ENCODE measurements at places on chromosomes 2 and 18. TPM values are rescaled to one million over a fixed set of nuclear protein-coding genes. Genes with fewer than 3 reads are reported as not detected.
A peak's percentile ranks its signal among the peaks of the same experiment; 100 is the strongest.

NT5C1B gene
- total RNA-seq, result not detected

- DNase-seq, result no peak
Observed at GRCh38 chr2:239604861-239605260, 204.0 kb upstream of the HDAC4 start.

DNA sequence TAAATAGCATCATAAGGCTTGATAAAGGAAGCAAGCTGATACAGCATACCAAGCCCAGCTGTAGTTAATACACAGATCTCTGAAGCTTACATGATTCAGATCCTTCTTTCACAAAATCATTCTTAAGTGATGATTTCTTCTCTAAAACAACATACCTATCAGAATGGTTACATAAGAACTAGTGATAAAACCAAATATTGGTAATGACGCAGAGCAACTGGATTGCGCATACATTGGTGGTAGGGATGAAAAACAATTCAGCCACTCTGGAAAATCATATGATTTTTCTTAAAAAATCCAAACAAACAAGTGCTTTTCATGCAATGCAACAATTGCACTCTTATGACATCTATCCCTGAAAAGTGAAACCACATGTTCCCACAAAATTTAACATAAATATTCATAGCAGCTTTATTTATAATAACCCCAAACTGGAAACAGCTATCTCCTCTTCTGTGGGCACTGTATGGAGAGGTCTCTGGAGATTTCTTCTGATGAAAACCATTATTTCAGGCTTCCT lies 153.6 kb upstream of the DSEL start:
- no peak for DNase-seq

GRCh38 chr2:143792602-143793001 lies 663.4 kb downstream of the ARHGAP15 start:
- no peak for DNase-seq

DNA sequence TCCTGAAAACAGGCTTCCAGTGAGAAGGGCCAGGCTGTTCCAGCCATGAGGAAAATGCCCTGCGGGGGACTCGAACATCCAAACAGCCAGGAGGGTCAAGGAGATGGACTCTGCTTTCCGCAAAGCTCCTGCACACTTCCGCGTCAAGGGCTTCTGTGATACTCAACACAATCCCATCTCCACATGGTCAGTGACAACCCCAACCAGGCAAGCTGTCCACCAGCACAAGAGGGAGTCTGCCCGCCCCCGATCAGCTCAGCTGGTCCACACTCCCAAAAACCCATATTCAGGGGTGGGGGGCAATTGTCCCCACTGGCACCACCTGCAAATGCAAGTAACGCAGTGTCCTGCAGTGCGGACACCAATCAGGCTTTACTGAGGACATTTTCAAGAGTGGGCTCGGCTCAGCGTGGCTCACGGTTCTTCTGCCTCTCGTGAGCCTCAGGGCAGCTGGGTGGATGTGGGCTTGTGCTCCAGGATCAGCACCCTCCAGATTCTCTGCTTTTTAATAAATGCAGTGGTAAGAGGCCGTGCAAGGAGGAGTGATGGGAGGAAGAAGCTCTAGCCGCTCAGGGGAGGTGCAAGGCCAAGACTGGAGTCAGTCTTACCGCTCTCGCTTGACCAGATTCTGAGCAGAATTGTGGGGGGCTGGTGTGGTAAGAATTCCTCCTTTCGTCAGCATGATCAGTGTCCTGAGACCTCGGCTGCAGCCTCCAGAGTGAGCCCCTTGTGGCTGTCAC lies 19.5 kb upstream of the CIDEA start:
- no peak for DNase-seq

DNA sequence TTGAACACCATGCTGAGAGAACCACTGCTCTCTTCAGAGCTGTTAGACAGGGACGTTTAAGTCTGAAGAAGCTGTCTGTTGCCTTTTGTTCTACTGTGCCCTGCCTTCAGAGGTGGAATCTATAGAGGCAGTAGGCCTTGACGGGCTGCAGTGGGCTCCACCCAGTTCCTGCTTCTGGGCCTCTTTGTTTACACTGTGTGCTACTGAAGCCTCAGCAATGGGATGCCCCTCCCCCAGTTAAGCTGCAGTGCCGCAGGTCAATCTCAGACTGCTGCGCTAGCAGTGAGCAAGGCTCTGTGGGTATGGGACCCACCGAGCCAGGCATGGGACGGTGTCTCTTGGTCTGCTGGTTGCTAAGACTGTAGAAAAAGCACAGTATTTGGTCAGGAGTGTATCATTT lies 162.3 kb upstream of the NXPH2 start:
- DNase-seq, result no peak

DNA sequence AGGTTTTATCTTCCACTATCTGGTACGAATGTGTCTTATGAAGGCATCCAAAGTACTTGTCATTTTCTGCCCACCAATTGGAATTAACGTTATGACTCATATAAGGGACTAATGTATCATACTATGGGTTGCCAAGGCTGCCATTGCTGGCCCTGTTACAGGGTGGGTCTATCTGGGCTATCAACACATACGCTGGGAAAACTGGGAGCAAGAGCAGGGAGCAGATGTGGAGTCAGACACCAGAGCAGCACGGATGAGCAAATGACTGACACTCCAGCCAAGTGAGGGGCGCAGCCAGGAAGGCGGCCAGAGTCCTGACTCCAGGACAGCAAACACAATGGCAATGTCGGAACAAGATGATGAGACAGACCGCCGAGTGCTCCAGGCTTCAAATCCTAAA lies 145.9 kb downstream of the COPS8 start:
- no peak for DNase-seq

DNA sequence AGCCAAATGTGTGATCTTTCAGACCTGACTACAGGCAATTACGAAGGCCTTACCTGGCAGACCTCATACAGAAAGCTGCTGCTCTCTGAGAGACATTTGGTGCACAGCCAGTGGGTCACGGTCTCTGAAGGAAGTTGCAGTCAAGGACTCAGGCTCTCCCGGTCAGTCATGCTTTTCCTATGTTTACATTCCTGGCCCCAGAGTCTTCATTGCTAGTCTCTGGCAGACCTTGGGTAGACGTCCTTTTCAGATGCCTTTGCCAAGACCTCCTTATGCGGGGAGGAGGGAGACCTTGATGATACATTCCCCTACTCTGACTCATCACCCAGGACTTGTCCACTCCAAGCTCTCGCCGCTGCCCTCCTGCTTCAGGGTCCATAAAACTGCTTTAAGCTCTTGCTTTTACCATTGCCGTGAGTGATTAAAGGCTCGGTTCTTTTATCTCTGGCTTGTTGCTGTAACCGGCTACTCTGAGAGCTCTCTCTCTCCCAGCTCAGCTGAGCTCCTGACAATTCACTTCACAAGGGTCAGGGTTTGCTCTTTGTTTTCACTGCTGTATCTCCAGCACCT lies 62.0 kb upstream of the SLC35F5 start:
- peak; percentile 52 for DNase-seq

DNA sequence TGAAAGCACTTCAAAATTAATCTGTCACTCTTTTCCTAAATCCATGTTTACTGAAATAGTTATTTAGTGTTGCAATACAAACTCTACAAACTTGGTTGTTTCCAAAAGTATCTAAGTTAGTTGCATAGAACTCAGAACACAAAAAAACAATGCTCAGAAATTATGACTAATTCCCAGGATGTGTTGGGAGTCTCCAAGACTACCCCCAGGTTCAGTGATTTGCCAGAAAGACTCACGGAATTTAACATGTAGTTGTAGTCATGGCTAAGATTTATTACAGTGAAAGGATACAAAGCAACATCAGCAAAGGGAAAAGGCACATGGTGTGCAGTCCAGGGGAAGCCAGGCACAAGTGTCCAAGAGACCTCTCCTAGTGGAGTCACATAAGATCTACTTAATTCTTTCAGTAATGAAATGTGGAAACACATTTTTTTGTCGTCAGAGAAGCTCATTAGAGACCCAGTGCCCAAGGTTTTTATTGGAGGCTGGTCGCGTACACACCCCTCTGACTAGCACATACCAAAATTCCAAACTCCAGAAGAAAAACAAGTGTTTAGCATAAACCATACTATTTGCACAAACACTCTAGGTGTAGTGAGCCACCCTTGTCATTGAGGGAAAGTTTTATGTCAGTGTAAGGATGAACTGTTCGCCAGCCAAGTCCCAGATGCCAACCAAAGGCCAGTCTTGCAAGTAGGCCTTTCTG lies 43.3 kb upstream of the CYP20A1 start:
- DNase-seq, result no peak

CENPA gene
- 6.5 TPM for total RNA-seq
